ENCODE measurements at places on chromosomes 3 and 15. TPM values are rescaled to one million over a fixed set of nuclear protein-coding genes. Genes with fewer than 3 reads are reported as not detected.

DNA sequence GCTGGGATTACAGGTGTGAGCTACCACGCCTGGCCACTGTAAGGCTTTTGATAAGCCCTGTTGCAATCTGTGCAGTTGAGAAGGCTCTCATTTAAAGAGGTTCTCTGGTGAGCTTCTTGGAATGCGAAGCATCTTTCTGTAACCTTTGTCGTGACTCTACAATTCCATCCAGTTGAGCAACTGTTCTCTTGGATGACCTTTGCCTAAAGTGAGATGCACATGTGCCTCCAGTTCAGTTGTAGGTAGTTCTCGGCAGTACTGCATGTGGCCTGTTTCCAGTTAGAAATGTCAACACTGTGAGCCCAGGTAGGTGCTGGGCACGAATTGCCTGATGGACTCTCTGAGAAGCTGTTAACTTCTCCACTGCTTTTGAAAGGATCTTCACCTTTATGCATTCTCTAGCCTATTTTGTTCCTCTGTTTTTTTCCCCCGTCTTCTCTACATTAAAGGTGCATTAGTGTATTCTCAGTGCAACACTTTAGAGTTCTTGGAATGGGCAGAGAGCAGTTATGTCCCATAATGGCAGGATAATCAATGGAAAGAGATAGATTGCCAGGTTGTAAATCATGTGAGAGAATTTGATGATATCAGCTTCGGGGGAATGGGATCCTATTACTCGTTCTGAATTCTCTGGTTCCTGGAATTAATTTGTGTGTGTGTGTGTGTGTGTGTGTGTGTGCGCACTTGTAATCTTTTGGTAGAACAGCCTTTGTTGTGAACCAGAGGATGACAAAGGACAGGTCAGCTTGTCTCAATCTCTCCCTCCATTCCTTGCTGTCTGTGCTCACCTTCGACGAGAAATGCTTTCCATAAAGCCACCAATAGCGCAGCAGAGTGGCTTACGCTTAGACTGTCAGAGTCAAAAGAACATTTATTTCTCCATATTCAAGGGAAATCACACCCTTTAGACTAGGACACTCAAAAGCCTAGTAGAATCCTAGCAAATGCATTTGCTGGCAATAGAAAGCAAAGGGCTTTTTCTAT, 51.1 kb downstream of the PTPRG start:
- no peak for DNase-seq

Gene CACNA2D3
- total RNA-seq: 30.6 TPM

DNA sequence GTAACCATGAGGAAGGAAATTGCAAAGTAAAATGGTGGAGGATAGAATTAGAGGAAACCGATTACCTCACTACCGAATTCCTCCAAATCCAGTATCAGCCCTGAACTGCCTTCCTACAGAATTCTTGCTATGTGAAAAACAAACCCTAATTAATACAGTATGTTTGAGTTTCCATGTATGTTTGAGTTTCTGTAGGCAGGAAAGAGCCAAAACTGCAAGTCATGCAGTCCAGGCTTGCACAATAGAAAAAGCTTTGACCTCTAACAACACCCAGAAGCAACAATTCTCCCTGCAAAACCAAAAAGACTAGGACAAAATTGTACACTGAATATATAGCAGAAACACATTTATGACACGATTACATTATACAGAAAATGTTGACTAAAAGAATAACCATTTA, 614.8 kb downstream of the DIPK2A start:
- DNase-seq: no peak

Gene IQCF6
- not detected for total RNA-seq

Gene CEP97
- total RNA-seq: 72.2 TPM

- no peak for DNase-seq
Measured at GRCh38 chr3:124764746-124765145, 34.5 kb downstream of the UMPS start.

- DNase-seq: no peak
Measured at GRCh38 chr15:64205202-64205601, 42.4 kb upstream of the PPIB start.

Gene CFAP100
- total RNA-seq: 3.7 TPM

DNA sequence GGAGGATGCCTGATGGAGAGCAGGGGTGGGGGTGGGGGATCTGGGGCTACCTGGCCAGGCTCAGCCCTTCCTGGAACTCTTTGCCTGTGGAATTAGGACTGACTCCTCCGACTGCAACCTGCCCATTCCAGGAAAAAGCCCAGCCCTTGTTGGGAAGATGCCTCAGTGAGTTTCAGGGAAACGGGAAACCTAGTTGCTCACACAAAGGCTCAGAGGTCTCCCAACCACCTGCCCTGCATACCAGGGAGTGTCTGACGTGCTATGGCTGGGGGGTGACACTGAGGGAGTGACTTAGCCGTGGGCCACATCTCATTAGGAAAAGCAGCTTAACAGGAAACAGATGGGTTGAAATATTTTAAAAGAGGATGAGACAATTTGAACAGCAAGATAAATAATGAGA, 27.9 kb downstream of the CYP8B1 start:
- DNase-seq: no peak

DNA sequence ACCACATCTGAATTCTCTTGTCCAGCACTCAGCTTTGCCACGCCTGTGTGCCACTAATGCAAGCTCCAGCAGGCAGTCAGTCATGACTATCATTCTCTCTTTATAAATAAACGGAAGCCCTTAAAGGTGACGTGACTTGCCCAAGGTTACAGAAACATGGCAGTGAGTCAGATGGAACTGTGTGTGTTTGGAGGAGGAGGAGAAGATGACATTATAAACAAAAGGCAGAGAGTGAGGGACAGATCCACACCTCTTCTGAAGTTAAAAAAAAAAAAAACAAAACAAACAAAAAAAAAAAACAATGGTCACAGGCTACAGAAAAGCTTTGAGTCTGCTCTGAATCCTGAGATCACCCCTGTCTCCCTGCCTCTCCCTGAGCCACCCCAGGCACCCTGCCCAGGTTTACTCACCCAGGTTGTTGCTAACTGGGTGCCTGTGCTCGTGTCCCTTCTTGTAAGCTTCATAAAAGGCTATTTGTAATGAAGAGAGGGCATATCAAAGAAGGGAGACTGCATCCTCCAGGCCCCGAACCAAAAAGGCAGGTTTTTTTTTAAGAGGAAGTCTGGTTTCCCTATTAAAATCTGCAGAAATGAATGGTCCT, 119.7 kb upstream of the PHLDB2 start:
- no peak for DNase-seq

- DNase-seq: no peak
Measured at GRCh38 chr3:33447958-33448357, 7.8 kb upstream of the UBP1 start.

- DNase-seq: no peak
Measured at GRCh38 chr3:149647285-149647684, 10.5 kb downstream of the WWTR1 start.

DNA sequence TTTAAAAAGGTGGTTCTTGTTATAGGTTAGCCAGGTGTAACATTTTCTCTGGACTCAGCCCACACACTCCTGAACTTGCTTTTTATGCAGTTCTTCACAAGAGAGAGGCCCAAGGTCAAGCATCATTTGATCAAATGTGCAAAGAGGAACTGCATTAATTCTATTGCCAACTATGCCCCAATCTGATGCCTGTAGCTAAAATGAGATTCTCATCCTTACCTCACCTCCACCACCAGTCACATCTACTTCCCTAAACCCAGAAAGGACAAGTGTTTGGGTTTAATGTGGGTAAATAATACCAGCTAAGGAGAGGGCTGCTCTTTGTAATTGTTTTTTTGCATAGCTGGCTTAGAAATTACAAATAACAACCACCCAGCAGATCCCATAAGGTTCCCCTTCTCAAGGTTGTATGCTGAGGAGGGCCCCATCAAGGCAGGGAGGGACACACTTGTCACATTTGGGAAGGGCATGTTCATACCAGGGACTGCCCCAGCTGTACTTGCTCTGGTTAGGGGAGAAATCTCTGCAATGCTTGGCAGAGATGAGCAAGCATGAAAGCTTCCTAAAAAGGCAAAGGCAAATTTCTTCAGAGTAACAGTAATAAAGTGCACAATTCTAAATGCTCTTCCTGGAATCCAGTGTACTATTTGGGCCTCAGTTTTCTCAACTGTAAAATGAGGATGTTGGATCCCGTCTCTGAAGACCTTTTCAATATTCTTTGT, 76.2 kb downstream of the TGFBR2 start:
- no peak for DNase-seq

GRCh38 chr15:74748322-74748946, at the start of gene CYP1A2:
Gene CYP1A2 (plus strand): TSS chr15:74748845. CDS start chr15:74749739, 894 bp downstream.
- no peak for DNase-seq

- no peak for DNase-seq
Measured at GRCh38 chr3:194806991-194807630, 121.4 kb downstream of the FAM43A start.

DNA sequence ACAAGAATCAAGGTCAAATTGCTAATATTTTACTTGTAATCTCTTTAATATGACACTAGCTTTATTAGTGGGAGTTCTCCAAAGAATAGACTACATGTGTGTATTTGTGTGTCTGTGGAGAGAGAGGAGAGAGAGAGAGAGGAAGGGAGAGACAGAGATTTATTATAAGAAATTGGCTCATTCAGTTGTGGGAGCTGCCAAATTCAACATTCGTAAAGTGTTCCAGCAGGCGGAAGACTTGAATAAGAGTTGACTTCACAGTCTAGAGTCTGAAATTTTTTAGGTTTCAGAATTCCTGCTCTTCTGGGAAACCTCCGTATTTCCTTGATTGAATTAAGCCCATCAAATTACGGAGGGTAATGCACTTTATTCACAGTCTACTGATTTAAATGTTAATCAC, 4.7 kb upstream of the CLDN1 start:
- DNase-seq: no peak

DNA sequence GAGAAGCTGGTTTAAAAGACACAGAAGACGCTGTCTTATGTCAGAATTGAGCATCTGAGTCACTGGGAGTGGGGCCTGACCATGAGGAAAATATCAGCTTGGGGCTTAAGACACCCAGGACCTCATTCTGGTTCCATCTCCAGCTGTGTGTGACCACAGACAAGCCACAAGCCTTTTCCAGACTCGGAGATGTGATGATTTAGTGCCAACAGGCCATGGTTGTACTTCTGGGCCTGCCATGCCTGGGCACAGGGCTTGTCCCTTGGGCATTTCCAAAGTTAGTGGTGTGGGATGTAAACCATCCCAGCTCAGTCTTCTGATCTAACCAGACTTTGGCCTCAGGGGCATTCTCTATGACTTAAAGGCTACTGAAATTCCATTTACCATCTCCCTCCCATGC, 269.8 kb downstream of the RYR3 start:
- no peak for DNase-seq

Gene CP
- not detected for total RNA-seq

DNA sequence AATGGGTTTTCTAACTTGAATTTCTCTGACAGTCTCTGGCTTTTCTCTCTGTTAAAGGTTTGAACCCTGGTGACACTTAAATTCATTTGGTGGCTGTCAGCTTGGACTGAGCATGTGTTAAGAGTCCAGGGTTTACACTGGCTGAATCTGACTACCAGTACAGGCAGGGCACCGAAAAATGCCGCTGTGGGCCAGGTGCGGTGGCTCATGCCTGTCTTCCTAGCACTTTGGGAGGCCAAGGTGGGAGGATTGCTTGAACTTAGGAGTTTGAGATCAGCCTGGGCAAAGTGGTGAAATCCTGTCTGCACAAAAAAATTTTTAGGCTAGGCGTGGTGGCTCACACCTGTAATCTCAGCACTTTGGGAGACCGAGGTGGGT, 1.8 kb downstream of the MANF start:
- no peak for DNase-seq

Gene ZIC1
- total RNA-seq: 20.0 TPM

Gene FOXL2
- under 0.01 TPM for total RNA-seq

DNA sequence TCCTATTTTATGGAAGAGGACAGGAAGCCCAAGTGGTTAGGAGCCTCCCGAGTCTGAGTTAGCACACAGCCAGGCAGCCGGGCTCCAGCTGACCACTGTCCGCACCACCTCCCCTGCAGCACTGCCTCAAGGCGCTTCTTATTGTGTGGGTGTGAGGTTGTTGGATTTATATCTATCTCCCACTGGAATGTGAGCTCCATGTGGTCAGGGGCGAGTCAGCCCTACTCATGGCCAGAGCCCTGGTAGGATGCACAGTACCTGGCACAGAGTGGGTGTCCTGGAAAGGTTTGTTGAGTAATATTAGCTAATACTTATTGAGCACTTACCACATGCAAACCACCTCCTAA, 9.7 kb upstream of the FBLN2 start:
- no peak for DNase-seq

Gene ERICH6
- total RNA-seq: under 0.01 TPM

DNA sequence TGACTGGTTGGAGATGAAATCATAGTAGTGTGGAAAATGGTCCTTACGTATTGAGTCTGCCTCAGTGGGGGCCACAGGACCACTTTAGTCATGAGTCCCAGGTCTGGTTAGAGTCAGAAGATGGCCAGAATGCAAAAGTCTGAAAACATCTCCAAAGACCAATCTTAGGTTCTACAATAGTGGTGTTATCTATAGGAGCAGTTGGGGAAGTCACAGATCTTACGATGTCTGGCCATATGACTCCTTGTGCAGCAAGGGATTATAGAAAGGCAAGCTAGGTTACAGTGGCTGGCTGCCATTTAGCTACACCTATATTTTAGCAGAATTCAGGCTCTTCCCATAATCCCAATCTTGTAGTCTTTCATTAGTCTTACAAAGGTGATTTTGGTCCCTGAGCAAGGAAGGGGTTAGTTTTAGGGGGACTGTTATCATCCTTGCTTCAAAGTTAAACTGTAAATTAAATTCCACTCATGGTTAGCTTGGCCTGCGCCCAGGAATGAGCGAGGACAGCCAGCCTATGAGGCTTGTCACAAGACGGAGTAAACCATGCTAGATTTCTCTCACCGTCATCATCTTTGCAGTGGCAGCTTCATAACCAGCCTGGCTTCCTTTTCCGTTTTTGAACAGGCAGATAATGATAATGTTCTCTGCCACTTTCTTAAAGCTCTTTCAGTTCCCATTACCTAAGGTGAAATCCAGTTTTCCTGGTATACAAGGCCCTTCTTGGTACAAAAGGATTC, 134.1 kb downstream of the VPS8 start:
- DNase-seq: no peak

GRCh38 chr15:89823836-89824606, 9.4 kb upstream of the ANPEP start:
- no peak for DNase-seq

Gene FSIP1
- 17.5 TPM for total RNA-seq

GRCh38 chr15:96344060-96344705, 13.7 kb downstream of the NR2F2 start:
- no peak for DNase-seq

DNA sequence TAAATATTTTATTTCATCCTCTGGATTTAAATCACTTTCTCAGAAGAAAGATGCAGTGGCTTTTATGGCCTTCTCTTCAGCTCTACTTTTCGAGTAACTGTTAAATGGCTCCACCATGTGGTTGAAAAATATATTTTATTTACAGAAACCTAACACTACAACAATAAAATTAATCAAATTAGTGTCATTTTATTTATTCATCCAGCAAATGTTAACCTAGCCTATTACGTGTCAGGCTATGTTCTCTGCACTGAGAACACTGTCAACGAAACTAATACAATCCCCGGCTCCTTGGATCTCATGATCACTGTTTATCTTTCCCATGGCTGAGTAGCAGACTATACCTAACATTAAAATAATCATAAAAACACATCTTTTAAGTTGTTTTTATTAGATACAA, 148.0 kb upstream of the OSTN start:
- DNase-seq: peak; percentile 14

- no peak for DNase-seq
Measured at GRCh38 chr3:134353171-134353825, 20.9 kb downstream of the AMOTL2 start.

- DNase-seq: no peak
Measured at GRCh38 chr3:192352142-192352541, 375.2 kb downstream of the FGF12 start.

Gene KBTBD12
- 0.82 TPM for total RNA-seq

- no peak for DNase-seq
Measured at GRCh38 chr3:25531971-25532370, 103.9 kb downstream of the RARB start.
